ENCODE measurements at places on chromosomes 5 and 9.

DNA sequence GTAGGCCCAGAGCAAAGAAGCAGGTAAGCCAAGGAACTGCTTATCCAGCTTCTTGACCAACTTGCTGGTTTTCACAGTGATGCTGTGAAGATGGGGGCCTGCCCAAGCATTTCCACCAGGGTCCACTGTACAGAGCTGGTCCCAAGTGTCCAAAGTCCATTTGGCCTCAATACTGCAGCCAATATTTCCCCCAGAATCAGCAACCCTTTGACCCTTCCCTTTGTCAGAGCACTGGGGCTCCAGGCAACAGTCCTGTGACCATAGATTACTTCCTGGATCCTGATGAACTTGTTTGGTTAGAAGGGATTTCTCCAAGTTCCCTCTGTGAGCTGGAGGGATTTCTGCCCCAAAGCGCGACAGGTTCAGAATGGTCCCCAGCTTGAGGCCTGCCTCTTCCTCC is 26.3 kb downstream of the FAXDC2 start:
- no peak for DNase-seq

- DNase-seq = no peak
Observed at GRCh38 chr5:164224236-164224635, 718.8 kb downstream of the MAT2B start.

DNA sequence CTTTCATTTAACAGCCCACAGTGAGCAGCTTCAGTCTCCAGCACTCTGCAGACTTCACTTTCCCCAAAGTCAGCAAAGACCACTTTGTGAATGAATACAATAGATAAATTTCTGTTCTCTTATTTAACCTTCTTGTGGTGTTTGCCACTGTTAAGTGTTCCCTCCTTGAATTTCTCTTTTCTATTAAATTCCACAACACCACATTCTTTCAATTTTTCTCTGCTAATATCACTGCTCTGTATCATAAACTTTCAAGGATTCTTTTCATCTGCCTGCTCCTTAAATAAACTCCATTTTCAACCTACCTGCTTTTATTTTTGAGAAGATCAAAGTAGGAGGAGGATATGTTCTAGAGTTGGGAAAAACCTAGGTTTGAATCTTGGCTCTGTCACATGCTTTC is 739.5 kb upstream of the GRAMD2B start:
- DNase-seq = no peak

DNA sequence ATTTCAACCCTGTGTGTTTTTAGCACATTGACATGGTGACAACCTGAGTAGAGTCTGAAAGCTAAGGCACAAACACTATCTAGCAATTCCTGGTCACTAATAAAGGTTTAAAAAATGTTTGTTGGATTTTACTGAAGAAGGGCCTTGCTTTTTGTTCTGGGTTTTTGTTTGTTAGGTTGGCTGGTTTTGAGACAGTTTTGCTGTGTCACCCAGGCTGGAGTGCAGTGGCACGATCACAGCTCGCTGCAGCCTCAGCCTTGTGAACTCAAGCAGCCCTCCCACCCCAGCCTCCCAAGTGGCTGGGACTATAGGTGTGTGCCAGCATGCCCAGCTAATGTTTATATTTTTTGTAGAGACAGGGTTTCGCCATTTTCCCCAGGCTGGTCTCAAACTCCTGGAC is 39.0 kb downstream of the PRKACG start:
- DNase-seq = no peak

GRCh38 chr9:19246891-19247290 is 16.4 kb downstream of the DENND4C start:
- no peak for DNase-seq

- no peak for DNase-seq
Observed at GRCh38 chr9:77829420-77829819, 181.3 kb upstream of the GNA14 start.

DNA sequence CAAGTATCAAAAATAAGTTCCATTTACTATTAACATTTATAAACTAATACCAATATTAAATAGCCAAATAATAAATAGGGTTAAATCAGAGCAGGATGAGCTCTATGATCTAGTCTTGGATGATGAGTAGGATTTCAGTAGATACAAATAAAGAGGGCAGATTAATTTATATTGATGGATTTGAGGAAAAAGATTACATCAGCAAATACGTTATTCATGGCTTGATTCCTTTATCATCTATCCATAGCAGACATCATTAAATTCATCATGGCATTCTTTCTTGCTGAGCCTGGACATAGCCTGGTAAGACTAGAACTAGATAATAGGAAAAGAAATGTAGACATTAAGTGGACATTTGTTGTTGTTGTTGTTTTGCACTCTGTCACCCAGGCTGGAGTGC is 13.4 kb upstream of the MSMP start:
- DNase-seq = no peak

DNA sequence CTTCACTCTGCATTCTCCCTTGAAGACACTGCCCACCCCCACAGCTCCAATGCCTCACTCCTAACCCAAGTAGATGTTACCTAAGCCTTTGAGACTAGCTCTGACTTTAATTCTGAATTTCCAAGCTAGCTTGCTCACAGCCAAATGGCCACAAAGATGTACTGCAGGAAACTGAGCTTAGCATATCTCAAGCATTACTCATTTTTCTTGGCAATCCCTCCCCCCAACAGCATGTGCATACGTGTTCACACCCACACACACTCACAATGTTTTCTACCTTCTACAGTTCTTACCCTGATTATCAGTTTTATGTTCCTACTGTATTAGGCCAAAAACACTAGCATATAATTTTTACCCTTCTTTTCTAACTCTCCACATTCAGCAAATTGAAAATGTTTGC is 13.7 kb upstream of the GRIA1 start:
- peak; percentile 50 for DNase-seq

DNA sequence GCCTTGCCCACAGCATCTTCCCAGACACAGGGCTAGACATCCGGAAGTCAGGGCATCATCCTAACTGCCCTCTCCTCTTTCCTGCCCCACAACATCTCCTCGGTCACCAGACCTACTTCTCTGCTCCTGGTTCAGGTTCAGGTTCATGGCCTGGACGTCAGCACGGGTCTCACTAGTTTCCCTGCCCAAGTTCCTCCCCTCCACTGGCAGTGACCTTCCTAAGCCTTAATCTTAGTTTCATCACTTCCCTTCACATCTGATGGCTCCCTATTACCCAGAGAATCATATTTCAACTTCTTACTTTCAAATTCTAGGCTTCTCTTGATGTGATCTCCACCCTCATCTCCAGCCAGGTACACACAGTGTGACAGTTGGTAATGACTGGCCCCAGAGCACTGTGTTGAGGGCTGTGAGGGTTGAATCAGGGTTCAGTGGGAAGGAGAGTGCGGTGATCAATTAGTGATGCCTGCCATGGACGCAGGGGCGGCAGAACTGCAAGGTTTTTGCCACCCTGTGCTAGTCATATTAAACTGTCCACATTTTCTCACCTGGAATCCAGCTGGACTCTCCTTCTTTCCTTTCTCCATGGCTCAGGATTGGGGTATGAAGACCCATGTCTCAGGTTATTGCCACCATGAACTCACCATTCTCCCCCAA is 34.3 kb upstream of the CRB2 start:
- DNase-seq = no peak

DNA sequence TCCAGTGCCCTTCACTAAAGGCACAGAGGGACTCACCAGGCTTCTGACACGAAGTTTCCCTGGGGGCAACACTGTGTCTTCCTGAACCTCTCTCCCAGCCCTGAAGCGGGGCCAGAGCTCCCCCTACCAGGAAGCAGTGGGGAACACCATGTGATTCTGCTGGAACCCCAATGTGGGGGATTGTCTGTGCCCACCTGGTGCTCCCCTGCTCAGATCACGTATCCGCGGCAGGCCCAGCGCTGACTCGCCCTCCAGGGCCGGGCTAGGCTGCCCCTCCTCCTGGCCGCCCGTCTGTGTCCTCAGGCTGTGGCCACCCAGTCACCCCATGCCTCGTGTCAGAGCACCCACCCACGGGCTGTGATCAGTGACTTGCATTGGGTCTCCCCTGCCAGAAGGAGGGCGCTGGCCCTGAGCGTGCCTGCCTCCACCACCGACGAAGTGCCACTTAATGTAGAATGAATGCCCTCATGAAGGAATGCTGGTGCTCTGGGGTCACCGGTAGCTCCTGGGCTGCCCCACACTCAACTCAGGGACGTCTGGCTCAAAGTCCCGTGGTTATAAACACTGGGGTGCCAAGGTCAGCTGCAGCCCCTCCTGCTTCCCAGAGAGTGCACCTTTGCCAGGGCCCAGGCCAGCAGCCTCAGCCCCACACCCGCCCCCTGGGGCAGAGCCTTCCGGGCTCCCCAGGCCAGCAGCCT is 22.1 kb downstream of the SARDH start:
- peak; percentile 43 for DNase-seq

GRCh38 chr9:133421615-133422542 is at the start of gene ADAMTS13:
TSS of gene ADAMTS13 (plus strand) at chr9:133422367. CDS start at chr9:133422444, 77 bp downstream.
- DNase-seq = peak; percentile 36

GRCh38 chr9:4371108-4371507 is 71.2 kb upstream of the GLIS3 start:
- peak; percentile 17 for DNase-seq
